DMS53 (cell line): ENCODE measurements at places on chromosomes 1 and 21.

DNA sequence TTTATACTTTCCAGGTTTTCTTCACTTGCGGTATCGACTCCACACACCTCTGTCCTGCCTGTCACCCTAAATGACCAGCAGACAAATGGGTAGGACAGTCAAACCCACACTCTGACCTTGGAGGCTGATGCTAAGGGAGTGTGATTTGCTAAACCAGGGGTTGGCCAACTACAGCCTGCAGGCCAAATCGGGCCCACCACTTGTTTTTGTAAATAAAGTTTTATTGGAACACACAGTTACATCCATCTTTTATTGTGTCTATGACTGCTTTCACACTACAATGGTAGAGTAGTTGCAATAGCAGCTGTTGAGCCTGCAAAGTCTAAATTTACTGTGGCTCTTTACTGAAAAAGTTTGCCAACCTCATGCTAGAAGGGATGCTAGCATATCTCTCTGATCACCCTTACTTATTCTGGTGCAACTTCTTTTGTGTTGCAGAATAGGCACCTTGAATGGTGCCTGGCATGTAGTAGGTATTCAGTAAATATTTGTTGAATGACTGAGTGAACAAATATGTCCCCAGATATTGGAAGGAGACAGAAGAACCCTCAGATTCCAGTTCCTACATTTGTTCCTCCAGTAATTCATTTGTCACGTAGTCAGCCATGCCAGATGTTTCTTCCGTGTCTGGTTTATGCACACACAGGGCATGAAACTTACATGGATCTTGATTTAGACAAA lies 18.6 kb downstream of the IFNGR2 start:
- DNase-seq: no peak

DNA sequence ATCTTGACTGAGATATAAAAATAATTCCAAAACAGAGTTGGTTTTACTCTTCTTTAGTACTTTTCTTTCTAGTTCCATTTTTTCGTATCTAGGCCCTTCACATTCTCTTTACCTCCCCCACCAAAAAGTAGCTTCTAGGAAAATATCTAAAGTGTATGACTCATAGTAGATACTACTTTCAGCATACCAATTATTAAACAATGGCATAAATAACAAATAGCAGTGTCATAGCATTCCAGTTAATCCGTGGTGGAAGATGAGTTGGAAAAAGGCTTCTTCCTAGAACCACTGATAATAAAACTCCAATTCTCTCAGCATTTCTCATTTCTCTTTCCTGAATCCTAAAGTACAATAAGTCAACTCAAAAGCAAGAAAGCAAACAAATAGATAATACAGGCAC lies 859.0 kb upstream of the B3GALT2 start:
- DNase-seq: peak; percentile 49

DNA sequence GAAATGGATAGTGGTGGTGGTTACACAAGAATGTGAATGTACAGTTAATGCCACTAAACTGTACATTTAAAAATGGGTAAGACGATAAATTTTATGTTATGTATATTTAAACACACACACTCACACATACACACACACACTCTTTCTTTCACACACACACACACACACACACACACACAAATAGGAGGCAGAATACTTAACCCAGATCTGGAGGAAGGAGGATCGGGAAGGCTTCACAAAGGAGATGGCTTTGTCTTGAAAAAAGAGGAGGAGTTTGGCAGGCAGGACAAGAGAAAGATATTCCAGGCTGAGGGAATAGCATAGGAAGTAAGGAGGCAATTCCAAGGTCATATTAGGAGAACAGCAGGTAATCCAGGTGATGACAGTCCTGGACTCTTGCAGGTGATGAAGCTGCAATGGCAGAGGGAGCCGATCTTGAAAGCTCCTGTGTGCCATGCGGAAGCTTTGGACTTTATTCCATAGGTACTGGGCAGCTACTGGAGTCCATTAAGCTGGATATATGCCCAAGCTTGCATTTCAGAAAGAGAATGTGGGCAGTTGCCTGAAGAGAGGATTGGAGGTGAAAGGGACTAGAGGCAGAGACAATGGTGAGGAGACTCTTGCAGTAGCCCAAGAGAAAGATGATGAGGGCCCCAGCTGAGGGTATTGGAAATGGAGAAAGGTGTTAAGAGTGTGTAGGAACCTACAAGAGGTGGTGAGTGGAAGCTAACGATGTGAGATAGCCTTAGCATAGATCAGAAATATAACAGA lies 15.4 kb upstream of the LYST start:
- no peak for DNase-seq

GRCh38 chr1:20538760-20539551 lies 13.4 kb upstream of the FAM43B start:
- peak; percentile 66 for DNase-seq

GRCh38 chr1:241413974-241414373 lies 57.0 kb upstream of the RGS7 start:
- peak; percentile 29 for DNase-seq

DNA sequence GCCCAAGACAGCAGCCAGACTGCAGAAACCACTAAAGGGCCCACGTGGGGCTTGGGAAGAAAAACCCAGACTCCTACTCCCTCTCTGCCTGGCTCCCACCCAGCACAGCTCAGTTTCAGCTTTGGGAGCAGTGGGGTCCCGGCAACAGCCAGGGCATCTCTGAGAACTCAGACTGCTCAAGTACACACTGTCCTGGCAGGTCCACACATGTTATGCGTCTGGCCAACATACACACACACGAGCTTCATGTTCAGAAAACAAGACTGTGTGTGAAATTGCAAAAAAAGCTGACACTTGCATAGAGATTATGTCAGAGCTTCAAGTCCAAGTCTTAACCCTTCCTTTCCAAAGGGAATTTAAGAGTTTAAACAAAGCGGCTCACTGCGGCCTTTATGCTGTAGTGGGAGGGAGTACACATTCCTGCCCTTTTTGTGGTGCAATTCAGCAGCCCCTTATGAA lies 136.6 kb upstream of the CD34 start:
- no peak for DNase-seq

DNA sequence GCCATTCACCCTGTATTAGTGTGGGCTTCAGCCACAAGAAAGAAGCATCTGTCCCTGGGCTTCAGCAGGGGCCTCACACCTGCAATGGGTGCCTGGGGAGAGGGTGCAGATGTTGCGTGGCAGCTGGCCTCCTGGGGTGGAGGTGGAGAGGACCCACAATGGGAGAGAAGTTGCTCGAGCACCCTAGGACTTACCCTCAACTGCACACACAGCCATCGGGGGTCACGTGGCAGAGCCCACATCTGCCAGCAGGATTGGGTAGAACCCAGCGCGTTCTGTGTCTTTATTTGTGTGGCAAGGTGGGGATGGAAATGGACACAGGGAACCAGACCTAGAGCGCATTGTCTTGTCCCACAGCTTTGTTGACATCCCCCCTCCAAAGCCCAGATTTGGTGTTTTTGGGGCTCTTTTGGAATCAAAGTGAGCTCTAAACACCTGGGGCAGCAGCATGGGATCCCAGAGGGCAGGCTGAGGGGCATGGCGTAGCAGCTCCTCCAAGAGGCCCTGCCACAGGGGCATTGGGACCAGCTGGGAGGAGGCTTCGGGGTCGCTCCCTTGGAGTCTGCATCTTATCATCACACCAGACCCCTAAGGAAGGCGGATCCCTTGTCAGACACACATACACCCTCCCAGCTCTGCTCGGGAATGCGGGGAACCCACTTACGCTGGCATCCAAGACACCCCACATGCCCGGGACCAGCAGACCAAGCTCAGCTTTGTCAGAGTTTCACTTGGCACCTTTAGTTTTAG lies 5.1 kb downstream of the ABCG1 start:
- no peak for DNase-seq

DNA sequence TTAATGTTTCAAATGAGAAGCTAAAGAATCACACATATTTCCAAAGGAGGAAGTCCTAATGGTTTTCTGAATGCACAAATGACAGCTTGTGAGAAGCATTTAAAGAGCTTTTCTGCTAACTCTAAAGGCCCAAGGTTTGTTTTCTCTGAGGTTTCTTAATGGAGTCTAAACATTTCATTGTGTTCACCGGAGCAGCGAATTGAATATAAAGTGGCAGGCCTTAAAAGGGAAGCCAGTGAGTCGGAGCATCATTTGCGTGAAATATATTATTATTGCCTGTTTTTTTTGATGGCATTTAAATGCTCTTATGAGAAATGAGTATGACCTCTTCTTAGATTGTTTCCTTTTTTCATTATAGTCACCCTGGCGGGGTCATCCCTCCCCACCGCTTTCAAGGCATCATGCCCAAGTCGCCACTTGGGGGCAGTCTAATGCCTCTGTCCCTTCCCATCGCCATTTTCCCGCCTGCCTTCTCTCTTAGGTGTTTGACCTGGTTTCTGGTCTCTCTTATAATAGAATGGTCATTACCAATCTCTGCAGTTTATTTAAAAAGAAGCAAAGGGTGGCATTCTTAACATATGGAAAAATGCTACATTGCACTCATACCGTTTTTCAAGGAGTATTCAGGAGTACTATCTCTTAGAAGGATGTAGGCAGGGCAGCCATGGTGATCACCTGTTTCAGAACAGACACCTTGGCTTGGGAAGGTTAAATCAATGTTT lies 25.3 kb upstream of the OVAAL start:
- peak; percentile 90 for DNase-seq

DNA sequence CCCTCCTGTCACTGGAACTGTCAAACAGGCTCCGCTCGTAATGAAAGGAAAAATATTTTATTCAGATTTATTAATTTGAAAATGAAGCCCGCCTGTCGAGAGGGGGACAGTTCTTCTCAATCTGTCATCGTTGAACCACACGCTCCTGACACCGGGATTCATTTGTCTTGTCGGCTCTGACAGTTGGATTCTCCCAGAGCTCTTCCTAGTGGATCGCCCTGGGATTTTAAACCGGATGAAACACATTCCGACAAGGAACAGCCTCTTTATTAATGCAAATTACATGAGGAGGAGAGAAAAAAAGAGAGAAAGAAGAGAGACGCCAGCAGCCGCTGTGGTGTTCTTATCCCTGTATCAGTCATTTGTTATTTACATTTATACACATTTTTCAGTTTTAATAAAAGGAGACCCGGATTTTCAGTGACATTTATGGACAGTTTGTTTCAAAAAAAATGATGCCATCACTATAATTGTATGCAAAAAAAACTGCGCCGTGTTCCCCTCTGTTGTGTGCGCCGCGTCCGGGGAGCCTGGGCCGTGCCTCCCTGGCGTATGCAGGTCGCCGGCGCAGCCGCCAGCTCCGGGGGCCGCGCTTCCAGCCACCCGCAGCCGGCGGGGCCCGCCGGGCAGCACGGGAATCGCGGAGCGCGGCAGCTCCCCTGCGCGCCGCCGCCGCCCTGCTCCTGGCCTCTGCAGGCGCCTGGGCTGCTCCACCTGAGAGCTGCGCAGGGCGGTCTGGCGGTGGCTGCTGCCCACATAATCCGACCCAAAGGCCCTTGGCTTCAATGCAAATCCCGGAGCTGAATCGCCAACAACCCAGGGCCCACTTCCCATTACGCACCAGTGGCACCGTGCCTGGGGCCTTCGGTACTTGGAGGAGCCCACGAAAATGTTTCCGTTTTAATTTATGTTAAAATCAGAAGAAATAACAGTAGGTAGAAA lies 237.9 kb upstream of the PBX1 start:
- peak; percentile 73 for DNase-seq

GRCh38 chr1:66626261-66626660 lies 92.3 kb downstream of the SGIP1 start:
- DNase-seq: no peak

- DNase-seq: no peak
These were observed at the start of gene SLC1A7 for GRCh38 chr1:53142226-53142853. Gene SLC1A7 (minus strand): TSS chr1:53142638. CDS start chr1:53142449, 189 bp downstream.

DNA sequence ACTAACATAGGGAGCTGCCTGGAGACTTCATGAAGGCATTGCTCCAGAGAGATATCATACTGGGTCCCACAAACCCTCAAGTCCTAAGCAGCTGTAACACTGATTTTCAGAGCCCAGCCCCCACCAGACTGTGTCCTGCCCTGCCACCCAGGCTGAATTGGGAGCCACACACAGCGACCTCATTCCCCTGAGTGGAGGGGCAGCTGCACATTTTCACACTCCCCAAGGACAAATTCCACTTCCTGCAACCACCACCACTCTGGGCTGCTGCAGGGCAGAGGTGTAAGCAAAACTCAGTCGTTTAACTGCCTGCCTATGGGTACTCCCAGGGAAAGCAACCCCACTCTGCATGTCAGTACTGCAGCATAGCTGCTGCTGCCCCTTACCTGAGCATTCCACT lies 19.8 kb downstream of the DTL start:
- DNase-seq: no peak

DNA sequence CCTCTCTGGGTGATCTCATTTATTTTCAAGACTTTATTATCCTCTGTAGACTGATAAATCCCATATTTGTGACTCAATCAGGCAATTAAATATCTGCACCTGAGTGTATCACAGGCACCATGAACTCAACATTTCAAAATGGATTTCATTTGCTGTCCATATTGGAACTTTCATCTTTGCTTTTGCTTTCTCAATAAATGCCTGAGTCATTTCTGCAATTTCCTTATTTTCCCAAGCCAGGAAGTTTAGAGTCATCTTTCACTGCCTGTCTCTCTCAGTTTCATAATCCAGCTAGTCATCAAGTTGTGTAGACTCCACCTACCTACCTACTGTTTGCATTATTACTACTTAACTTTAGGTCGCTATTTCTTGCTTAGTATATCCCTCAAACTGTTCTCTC lies 540.9 kb downstream of the LMO4 start:
- DNase-seq: peak; percentile 68

- DNase-seq: no peak
These were observed 16.2 kb downstream of the CHRNB2 start for GRCh38 chr1:154583773-154584172.

- DNase-seq: no peak
These were observed 460.5 kb upstream of the ADGRL2 start for GRCh38 chr1:81340239-81340638.

GRCh38 chr1:64487061-64487460 lies 17.1 kb downstream of the CACHD1 start:
- DNase-seq: peak; percentile 42

DNA sequence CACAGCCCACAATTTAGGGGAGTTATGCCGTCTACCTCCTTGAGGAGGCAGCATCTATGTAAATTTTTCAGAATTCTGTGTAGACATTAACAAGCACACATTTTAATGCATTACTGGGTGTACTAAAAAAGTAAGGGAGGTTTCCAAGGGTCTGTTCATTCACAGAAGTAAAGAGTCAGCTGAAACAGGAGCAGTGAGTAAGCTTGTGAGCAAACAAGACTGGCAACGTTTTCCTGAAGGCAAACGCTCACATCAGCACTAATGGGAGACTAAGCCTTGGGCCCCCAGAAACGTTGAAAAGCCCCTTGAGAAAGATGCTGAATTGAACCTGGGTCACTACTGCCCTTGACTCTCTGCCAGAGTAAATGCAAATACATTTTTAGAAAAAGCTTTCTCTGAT lies 25.7 kb downstream of the RPRD2 start:
- peak; percentile 18 for DNase-seq

- peak; percentile 29 for DNase-seq
These were observed 4.1 kb upstream of the CHD5 start for GRCh38 chr1:6184083-6184783.
